ENCODE measurements at places on chromosomes 16 and 17. TPM values are rescaled to one million over a fixed set of nuclear protein-coding genes. Genes with fewer than 3 reads are reported as not detected.

KRTAP17-1 gene
- total RNA-seq, result not detected

GJC1 gene
- 11.6 TPM for total RNA-seq

ACSM2A gene
- total RNA-seq, result not detected

CRYBA1 gene
- total RNA-seq, result not detected

SPN gene
- not detected for total RNA-seq

NGFR gene
- total RNA-seq, result 1.5 TPM

CTRL gene
- total RNA-seq, result 0.38 TPM

ADAM11 gene
- 1.4 TPM for total RNA-seq

ABCA6 gene
- 90.9 TPM for total RNA-seq

PPY gene
- not detected for total RNA-seq

AXIN2 gene
- total RNA-seq, result 2.6 TPM

All from smooth muscle cell of the coronary artery (primary cell).